ENCODE measurements at places on chromosomes 5 and 9.

- H3K27ac ChIP-seq: no peak overlapping the region
- no peak overlapping the region for H3K4me3 ChIP-seq
- no peaks in the 10 kb centered on the region for H3K4me1 ChIP-seq
- peaks cover 15% of the 10 kb centered on the region for H3K36me3 ChIP-seq
- ATAC-seq: no peak
Measured at GRCh38 chr5:128284236-128284635, 200.7 kb downstream of the SLC12A2 start.

DNA sequence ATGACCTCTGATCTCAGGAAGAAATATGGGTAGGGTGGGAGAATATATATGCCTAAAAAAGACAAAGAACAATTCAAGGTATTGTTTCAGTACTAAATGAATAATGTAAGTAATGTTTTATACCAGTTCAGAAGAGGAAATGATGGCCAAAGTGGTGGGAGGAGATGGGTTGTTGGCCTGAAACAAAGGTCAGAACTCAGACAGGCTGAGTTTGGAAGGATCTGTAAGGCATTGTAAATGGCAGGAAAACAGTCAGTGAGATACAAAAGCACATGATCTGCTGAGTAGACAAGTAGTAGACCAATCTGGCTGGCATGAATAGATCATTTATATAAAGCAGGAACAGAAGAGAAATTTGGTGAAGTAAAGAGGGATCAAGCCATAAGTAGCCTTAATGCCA lies 175.8 kb upstream of the PLCXD3 start:
- no peaks in the 10 kb centered on the region for H3K27me3 ChIP-seq
- ATAC-seq: no peak
- H3K4me1 ChIP-seq: no peaks in the 10 kb centered on the region
- no peaks in the 10 kb centered on the region for H3K36me3 ChIP-seq
- H3K27ac ChIP-seq: no peak overlapping the region

DNA sequence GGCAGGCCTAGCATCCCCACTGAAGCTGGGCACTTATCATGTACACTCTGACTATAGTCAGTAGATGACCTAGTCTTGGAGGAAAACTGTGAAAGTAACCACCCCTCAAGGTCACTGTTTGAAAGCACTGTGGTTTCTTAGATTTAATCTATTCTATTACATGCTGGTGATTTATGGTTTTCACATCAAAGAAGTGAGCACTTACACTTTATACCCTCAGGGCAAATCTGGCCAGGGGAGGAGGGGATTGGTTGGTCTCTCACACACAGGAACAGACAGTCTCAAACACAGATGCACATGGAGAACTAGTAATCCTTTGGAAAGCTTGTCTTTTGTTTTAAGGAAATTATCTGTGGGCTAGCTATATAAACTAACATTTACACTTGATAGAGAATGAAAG lies 17.9 kb upstream of the SPIN1 start:
- no peaks in the 10 kb centered on the region for H3K36me3 ChIP-seq
- no peak overlapping the region for H3K27ac ChIP-seq
- no peak for ATAC-seq
- H3K27me3 ChIP-seq: no peaks in the 10 kb centered on the region
- no peak overlapping the region for H3K4me3 ChIP-seq
- no peaks in the 10 kb centered on the region for H3K4me1 ChIP-seq

DNA sequence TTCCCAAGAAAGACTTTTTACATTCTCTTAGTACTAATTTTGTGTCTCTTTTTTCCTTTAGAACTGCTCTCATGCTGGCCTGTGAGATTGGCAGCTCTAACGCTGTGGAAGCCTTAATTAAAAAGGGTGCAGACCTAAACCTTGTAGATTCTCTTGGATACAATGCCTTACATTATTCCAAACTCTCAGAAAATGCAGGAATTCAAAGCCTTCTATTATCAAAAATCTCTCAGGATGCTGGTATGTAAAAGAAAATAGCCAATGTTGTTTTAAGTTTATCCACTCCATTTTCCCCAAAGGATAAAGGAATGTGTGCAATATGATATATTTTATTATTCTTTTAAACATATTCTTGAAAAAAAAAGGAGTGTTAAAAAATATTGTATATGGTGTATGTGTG lies 27.3 kb upstream of the TTC23L start:
- H3K4me1 ChIP-seq: no peaks in the 10 kb centered on the region
- H3K27me3 ChIP-seq: no peaks in the 10 kb centered on the region
- H3K27ac ChIP-seq: no peak overlapping the region
- no peak for ATAC-seq
- peaks cover 2% of the 10 kb centered on the region for H3K36me3 ChIP-seq

GRCh38 chr5:126351153-126351552 lies 72.1 kb upstream of the GRAMD2B start:
- no peak overlapping the region for H3K4me3 ChIP-seq
- no peaks in the 10 kb centered on the region for H3K4me1 ChIP-seq
- no peaks in the 10 kb centered on the region for H3K27me3 ChIP-seq

GRCh38 chr9:33860200-33860871 lies 43.4 kb downstream of the UBE2R2 start:
- H3K27me3 ChIP-seq: no peaks in the 10 kb centered on the region
- H3K36me3 ChIP-seq: no peaks in the 10 kb centered on the region
- ATAC-seq: no peak
- no peak overlapping the region for H3K4me3 ChIP-seq

DNA sequence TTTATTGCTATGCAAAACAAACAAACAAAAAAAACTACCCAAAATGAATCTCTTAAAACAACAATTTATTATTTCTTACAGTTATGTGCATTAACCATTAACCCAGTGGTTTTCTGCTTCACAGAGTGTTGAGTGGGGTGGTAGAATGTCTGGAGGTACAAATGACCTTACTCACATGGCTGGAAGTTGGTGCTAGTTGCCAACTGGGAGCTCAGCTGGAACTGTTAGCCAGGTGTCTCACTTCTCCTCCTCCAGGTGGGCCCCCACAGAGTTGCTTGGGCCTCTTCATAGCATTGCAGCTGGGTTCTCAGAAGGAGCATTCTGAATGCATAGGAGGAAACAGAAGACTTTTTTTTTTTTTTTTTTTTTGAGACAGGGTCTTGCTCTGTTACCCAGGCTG lies 10.5 kb upstream of the B4GALT1 start:
- H3K27me3 ChIP-seq: no peaks in the 10 kb centered on the region
- H3K36me3 ChIP-seq: no peaks in the 10 kb centered on the region
- no peak overlapping the region for H3K4me3 ChIP-seq
- H3K27ac ChIP-seq: no peak overlapping the region
- ATAC-seq: no peak
- no peaks in the 10 kb centered on the region for H3K4me1 ChIP-seq

DNA sequence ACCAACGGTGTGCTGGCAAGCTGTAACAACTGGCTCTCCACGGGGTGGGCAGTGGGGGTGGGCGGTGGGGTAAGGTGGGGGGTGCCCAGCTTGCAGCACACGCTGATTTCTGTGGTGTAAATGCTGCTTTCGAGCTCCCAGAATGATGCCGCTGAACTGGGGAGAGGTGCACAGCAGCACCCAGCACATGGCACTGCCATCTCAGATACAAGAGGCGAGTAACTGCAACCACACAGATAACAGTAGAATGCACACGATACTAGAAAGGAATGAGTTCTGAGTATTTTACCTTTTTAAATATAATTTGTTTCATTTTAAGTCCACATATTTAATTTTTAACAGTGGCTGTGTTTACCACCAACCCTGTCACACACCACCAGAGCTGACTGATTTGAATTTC lies 87.9 kb downstream of the SEMA4D start:
- no peak overlapping the region for H3K4me3 ChIP-seq
- no peaks in the 10 kb centered on the region for H3K27me3 ChIP-seq
- H3K36me3 ChIP-seq: peaks cover 8% of the 10 kb centered on the region
- H3K4me1 ChIP-seq: peaks cover 5% of the 10 kb centered on the region

DNA sequence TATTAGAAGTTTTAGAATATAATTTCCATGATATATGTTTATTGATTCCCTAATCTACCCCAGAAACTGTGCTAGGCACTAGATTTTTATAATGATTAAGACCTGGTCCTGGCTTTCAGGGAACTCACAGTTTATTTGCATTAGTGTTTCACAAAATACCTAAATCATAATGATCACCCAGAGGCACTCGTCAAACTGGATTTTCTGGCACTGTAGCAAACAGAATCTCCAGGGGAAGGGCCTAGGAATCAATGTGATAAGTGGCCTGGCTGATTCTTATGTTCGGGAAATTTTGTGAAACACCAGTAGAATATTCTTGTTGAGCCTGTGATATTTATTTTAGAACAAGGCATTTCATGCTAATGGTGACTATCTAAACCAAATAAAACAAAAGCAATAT lies 37.4 kb upstream of the SRP19 start:
- H3K4me1 ChIP-seq: no peaks in the 10 kb centered on the region
- H3K36me3 ChIP-seq: peaks cover 90% of the 10 kb centered on the region
- no peak overlapping the region for H3K4me3 ChIP-seq
- H3K27me3 ChIP-seq: no peaks in the 10 kb centered on the region
- ATAC-seq: no peak

DNA sequence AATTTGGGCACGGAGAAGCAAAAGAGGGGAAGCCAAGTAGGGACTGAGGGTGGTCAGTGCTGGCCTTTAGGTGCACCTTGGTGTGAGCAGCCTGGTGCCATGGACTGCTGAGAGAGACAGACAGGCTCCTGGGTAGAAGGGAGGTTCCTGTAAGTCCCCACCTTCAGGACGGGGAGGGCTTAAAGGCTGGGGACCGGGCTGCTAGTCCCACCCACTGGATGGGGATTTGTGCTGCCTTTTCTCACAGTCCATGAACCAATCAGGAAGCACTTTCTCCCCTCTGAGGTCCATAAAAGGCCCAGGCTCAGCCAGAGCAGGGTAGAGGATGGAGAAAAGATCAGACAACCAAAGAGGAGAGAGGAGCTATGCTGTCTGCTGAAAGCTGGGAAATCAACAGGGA lies 15.2 kb downstream of the CDC25C start:
- no peaks in the 10 kb centered on the region for H3K36me3 ChIP-seq
- peaks cover 8% of the 10 kb centered on the region for H3K27me3 ChIP-seq
- no peak overlapping the region for H3K27ac ChIP-seq
- H3K4me1 ChIP-seq: no peaks in the 10 kb centered on the region
- no peak for ATAC-seq
- no peak overlapping the region for H3K4me3 ChIP-seq

DNA sequence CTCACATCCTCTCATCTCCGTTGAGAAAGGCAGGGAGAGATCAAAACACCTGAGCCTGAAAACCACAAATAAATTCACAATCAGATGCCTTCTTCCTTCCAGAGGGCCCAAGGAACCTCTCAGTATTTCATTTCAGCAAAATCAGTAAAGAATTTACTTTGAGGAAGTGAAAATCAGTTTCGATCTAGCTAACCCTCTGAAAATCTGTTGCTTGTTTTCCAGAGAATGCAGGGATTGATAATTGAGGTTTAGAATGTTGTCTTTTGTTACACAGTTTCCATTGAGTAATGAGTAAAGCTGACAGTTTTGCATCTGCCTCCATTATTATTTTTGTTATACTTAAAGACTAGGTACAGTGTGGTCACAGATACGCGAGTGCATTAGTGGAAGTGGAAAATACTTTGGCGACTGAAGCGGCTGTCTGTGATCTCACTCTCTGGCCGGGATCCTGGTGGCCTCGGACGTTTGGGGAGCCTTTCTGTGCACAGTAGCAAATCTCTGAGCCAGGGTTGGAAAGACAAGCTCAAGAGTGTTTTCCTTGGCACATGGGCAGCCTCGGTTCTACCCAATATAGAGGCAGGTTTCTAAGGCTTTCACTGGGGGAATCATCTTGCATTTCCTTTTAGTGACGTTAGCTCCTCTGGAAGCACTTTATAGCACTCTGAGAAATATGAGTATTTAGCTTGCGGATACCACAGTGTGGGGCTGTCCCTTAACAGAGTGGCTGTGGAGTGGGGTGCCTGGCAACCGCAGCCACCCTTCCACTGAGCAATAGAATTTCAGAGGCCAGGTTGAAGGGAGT lies 32.2 kb upstream of the ANGPTL2 start:
- H3K27ac ChIP-seq: no peak overlapping the region
- peak overlapping the region; percentile 22 for H3K4me3 ChIP-seq
- ATAC-seq: peak; percentile 65

DNA sequence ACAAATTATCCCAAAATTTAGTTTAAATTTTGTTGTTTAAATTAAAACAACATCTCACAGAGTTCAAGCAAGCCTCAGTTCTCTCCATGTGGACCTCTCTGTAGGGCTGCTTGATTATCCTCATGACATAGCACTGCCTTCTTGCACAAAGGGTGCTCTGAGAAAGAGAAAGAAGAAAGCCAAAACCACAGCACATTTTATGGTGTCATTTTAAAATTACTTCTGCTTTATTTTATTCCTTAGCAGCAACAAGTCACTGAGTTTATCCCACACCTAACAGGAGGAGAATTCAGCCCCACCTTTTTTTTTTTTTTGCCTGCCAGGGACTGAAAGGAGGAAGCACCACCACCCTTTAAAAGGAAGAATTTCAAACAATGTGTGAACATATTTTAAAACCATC lies 12.8 kb upstream of the KCNV2 start:
- no peak for ATAC-seq
- no peak overlapping the region for H3K4me3 ChIP-seq
- no peaks in the 10 kb centered on the region for H3K36me3 ChIP-seq
- no peak overlapping the region for H3K27ac ChIP-seq

DNA sequence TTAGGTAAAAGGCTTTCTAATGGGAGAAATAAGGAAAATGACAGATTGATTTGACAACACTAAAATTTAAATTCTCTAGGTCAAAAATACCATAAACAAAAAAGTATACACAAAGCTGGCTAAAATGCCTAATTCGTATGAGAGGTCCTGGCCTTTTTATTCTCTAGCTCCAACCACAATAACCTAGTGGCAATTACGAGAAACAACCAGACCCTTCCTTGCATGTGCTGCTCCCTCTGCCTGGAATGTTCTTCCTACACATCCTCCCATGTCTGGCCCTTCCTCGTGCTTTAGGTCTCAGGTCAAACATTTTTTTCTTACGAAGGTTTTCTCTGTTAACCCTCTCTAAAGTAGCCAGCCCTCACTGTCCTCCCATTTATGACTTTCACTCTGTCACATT lies 176.4 kb upstream of the PLPPR1 start:
- no peak overlapping the region for H3K27ac ChIP-seq
- H3K4me1 ChIP-seq: no peaks in the 10 kb centered on the region
- H3K4me3 ChIP-seq: no peak overlapping the region
- ATAC-seq: no peak
- no peaks in the 10 kb centered on the region for H3K27me3 ChIP-seq

- no peaks in the 10 kb centered on the region for H3K27me3 ChIP-seq
- H3K27ac ChIP-seq: no peak overlapping the region
- ATAC-seq: no peak
- no peaks in the 10 kb centered on the region for H3K36me3 ChIP-seq
Measured at GRCh38 chr9:4277531-4277991, 22.3 kb downstream of the GLIS3 start.

GRCh38 chr5:179167871-179168451 lies 107.8 kb downstream of the ZNF354C start:
- H3K27ac ChIP-seq: no peak overlapping the region
- no peak for ATAC-seq
- H3K4me3 ChIP-seq: peak overlapping the region; percentile 42
- H3K4me1 ChIP-seq: peaks cover 16% of the 10 kb centered on the region
- peaks cover 10% of the 10 kb centered on the region for H3K27me3 ChIP-seq

GRCh38 chr9:36164372-36164771 lies 4.8 kb upstream of the CCIN start:
- peaks cover 5% of the 10 kb centered on the region for H3K4me1 ChIP-seq
- H3K36me3 ChIP-seq: no peaks in the 10 kb centered on the region
- no peak overlapping the region for H3K4me3 ChIP-seq
- H3K27me3 ChIP-seq: no peaks in the 10 kb centered on the region
- H3K27ac ChIP-seq: no peak overlapping the region
- ATAC-seq: no peak

Measured in gastroesophageal sphincter (tissue), 4 donors.